ENCODE measurements at places on chromosomes 13 and 19.

GRCh38 chr13:29922896-29923295 is 72.5 kb upstream of the UBL3 start:
- peak; percentile 79 for DNase-seq

DNA sequence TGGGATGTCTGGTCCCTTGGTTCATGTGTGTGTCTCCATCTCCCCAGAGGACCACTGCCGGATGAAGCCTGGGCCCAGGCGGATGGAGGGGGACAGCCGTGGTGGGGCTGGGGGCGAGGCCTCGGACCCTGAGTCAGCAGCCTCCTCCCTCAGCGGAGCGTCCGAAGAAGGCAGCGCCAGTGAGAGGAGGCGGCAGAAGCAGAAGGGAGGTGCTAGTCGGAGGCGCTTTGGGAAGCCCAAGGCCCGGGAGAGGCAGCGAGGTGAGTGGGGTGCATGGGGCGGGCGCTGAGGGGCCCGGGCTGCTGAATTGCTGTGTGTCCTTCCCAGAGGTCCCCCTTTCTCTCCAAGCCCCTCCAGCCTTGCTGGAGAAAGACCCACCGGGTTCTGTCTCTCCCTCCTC is 3.2 kb downstream of the CCDC106 start:
- no peak for DNase-seq

- DNase-seq: no peak
These were observed 633.9 kb upstream of the MIR17HG start for GRCh38 chr13:90713441-90714133.

DNA sequence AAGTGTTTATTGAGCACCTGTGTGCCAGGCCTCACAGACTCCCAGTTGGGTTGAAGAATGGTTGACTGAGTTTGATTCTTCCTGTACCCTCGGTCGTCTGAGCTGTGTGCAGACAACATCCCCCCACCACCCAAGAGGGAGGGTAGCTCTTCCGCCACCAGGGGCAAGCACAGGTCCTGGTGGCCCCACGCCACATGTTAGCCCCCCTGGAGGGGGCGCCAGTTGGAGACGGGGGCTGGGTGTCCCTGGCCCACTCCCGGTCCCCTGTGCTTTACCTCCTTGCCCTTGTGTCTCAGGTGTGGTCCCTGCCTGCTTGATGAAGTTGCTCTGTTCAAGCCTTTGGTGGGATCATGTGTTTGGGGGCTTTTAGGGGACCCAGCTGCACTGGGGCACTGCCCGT is 27.2 kb downstream of the COLGALT1 start:
- no peak for DNase-seq

- no peak for DNase-seq
These were observed 322.9 kb downstream of the GPC6 start for GRCh38 chr13:93549326-93550005.

- DNase-seq: no peak
These were observed 6.0 kb downstream of the SIX5 start for GRCh38 chr19:45762870-45763631.

DNA sequence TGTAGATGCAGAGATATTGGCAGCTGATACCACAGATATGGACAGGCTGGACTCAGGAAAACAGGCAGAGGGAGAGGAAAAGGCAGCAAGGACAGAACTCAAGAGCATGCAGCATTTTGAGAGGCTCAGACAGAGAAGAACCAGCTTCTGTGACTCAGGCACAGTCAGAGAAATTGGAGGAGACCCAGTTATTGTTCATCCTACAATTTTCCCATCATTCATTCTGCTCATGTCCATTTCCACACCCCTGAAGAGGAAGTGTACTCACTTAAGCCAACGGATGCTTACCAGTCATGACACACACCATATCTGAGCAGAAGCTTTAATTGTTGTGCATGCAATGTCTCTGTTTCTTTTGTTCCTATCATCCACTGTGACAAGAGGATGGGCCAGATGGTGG is 359.8 kb upstream of the HTR2A start:
- DNase-seq: peak; percentile 85

DNA sequence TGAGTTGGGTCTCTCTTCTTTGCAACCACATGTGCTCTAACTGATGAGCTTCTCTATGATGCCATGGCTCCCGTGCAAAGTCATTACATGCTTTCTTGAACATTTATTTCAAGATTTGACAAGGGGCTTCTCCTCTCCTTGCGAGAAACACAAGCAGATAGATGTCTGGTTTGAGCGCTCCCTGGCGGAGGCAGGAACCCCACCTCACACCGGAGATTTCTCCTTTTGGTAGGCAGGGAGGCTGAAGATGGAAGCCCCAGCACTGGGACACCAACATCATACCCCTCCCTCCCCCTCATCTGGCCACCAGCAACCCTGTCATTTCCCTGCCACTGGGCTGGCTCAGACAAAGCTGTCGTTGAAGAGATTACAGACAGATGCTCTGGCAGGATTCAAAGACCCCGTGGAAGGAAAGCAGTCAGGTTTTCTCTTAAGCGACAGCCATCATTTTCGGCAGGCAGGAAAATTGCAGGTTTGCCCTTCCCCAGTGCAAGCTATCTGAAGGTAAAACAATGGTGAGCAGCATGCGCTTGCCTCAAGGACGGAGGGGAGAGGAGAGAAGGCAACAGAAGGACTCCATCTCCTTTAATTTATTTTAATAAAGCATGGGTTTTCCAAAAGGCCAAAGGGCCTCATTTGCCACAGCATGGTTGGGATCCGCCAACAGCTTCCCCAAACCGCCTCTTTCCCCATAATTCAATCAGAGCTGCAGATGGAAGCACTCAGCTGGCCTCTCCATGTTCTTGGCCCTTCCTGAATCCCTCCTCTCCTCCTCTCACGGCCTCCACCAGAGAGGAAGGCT is 344.1 kb upstream of the TSHZ3 start:
- no peak for DNase-seq

DNA sequence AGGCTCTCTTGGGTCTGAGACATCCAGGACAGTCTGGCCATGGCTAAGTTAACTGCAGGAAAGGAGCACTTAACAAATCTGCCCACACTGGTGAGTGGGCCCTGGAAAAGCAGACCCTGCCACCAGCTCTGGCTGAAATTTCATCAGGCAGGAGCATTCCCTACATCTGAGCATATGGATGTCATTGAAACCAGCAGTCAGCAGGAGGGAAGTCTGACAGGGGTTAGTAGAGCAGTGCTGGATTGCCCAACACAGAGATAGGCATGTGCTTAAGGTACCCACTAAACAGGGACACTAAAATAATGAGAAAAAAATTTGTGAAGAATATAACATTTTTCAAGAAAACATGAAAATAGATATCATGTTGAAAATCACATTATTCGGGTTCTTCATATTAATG is 13.6 kb upstream of the ACOD1 start:
- peak; percentile 36 for DNase-seq

GRCh38 chr19:33470686-33471085 is 50.9 kb downstream of the PEPD start:
- no peak for DNase-seq

GRCh38 chr13:91922969-91923592 is 524.7 kb downstream of the GPC5 start:
- DNase-seq: no peak

DNA sequence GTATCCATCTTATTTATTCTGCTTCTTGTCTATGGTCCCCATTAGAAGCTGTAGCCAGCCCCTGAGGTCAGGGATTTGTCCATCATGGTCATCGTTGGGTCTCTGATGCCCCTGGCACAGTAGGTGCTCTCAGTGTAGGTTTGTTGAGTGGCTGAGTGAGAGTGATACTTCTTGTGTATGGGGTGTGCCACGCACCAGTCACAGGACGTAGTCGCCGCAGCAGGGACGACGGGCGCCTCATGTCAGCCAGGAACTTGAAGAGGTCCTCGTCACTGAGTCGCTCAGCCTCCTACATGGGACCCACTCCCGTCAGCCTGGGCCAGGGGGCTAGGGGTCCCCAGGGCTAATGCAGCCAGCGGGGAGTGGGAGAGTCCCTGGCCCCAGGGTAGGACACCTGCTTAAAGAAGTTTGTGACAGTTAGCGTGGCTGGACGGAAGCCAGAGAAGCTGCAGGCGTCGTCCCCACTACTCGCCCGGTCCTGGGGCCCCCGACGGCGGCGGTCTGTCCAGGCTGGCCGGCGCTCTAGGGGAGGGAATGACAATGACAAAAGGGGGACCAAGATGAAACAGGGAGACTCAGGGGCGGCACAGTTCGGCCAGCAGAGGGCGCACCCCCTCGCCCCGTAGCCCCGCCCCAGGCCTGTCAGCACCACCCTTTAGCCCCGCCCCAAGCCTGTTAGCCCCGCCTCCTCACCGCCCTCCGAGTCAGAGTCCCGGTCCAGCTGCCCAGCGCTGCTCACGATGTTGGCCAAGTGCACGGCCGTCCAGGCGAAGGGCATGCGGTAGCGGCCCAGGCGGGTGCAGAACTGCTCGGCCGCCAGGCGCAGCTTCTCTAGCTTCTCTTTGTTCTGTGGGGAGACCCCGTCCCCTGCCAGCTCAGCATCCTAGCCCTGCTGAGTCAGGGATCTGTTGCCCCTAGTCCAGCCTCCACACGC is 3.7 kb downstream of the ANGPTL8 start:
- peak; percentile 66 for DNase-seq

GRCh38 chr13:23776698-23777574 is 112.3 kb downstream of the MIPEP start:
- no peak for DNase-seq

DNA sequence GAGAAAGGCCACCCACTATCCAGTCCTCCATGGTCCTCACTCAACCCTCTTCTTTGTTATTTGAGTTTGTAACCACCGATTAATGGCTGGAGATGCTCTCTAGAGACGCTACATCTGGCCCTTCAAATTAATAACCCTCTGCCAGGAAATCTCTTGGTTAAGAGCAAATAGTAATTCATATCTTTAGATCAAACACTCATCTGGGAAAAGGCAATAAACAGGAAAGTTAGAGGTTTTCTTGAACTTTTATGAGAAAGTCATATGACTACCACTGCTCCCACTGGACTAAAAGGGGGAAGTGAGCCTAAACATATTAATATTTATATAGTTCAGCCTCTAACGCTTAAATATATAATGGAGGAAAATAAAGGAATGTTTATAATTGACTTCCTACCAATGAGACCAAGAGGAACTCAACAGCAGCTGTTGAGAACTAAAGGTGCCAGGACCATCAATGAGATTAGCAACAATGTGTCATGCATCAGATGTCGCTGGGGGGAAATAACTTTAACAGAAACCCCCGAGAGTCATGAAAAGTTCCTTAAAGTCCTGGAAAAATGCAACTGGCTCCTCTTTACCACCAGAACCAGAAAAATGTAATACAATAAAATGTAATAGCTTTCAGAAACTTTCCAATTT is 2.7 kb downstream of the TBC1D4 start:
- DNase-seq: no peak

GRCh38 chr19:1822210-1822609 is 10.1 kb upstream of the ATP8B3 start:
- no peak for DNase-seq

DNA sequence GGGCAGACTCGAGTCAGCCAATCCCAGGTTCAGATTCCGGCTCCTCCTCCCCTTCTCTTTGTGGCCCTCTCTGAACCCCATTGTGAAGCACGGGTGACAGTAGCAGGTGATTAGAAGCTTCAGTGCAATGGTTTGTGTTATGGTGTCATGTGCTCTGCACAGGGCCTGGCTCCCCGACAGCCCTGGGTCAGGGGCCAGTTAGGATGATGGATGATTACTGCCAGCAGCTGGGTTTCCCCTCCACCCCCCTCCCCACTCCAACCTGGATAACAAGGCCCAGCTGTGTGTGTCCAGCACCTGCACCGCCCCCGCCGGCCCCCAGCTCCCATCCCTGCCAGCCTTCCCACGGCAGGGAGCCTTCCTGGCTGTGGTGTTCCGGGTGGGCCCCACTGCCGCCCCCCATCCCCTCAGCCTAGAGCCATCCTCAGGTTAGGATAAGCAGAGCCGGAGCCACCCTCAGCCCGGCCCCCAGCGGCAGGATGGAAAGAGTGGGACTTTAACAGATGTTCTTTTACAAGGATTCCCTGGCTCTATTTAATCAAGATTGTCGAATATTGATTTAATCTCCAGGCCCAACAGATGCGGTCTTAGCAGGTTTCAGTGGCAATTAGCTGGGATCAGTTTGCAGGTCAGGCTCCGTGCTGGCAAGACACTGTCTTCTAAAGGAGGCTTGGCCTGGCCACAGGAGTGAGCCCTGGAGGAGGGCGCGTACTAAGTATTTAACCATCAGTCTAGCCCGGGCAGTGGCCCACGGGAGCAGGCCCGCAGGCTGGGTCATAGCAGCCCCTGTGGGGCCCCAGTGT is 156.2 kb downstream of the SIPA1L3 start:
- no peak for DNase-seq

DNA sequence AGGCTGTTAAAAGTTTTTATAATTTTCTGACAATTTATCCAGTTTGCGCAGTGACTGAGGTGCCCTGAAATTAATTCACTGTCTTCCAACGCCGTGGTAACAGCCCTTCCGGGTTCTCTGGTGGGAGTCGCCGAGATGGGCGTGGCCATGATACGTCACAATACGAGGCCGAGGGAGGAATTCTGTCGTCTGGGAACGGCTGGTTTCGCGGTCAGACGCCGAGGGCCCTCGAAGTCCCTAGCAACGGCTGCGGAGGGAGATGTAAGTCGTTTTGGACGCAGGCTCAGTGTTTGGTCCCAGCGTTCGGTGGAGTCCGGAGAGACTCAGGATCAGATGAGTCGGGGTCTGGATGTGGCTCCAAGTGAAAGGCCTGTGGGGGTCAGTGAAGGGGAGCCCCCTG is 21.7 kb downstream of the ZNF613 start:
- DNase-seq: peak; percentile 33

DNA sequence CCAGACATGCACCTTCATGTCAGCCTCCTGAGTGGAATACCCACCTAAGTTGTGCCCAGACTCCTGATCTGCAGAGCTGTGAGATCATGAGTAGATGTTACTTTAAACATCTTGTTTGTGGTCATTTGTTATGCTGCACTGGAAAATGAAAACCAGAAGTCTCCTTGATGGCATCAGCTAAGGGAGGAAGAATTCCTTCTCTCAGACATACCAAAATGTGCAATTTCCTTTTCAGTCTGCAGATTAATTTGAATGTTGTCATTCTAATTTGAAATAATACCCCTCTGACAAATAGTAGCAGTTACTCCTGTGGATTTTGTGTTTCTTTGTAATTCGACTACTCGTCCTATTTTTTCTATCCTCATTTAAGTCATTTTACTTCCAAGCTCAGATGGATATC is 59.3 kb downstream of the ITGBL1 start:
- peak; percentile 82 for DNase-seq

DNA sequence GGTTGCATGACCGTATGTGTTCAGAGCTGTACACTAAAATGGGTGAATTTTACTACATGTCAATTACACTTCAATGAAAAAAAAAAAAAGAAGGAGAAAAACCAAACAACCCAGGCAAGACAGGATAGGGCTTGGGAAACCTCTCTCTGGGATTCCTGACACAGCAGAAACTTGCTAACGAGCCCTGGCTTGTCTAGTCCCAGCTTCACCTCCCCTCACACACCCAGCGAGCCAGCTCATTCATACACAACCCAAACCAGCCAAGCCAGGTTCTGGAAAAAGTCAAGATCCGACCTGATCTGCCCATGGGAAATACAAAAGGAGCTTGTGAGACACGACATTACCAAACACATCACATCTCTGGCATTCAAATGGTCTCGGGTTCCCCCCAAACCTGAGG is 3.7 kb upstream of the TECR start:
- DNase-seq: no peak
